Natural killer cell treated with Interleukin-12 subunit alpha and Interleukin-12 subunit beta and Interleukin-15 and Interleukin-18, amount 100 ng/mL, for 72 hours (primary cell): ENCODE measurements at places on chromosomes 7 and 10.

- no peak for DNase-seq
Observed at GRCh38 chr10:12605580-12606405, 256.4 kb downstream of the CAMK1D start.

DNA sequence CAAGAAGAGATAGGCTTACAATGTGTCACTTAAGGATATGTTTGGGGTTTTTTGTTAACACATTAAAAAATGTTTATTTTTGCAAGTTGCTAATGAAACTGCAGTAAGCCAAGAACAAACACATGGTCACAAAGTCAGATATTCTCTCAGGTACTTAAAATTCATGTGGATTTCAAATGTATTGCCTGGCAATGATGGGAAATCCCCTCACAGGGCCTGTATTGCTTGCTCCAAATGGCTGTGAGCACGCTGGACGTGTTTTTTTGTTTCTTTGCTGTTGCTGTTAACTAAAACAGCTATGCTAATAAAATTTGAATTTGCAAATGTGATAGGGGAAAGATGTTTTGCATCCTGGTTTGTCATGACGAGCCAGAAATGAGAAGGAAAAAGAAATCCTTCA, 3.8 kb upstream of the CELF2 start:
- no peak for DNase-seq

DNA sequence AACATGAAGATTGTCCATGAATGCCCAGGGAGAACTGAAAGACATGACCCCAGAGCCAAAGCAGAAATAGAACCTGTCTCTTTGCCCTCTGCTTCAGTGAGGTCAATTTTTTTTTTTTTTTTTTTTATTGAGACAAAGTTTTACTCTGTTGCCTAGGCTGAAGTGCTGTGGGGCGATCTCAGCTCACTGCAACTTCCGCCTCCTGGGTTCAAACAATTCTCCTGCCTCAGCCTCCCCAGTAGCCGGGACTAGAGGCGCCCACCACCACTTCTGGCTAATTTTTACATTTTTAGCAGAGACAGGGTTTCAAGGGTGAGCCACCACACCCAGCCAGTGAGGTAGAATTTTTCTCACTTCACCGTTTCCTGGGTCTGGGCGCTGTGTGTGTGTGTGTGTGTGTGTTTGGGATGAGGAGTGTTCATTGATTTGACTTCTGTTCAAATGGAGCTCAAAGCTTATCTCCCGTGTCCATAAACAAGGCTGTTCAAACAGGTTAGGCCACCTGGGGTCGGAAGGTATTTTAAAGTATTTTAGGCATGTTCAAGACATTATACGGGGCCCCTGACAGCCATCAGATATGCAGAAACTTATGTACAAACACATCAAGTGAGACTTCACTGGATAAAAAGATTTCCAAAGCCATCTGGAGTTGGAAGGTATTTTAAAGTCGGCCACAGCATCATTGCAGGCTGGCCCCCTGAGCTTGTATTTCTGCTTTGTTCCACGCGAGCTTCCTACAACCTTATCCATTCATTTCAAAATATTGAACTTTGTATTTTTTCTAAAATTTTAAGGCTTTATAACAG, 93.8 kb downstream of the MAP3K8 start:
- DNase-seq: no peak

DNA sequence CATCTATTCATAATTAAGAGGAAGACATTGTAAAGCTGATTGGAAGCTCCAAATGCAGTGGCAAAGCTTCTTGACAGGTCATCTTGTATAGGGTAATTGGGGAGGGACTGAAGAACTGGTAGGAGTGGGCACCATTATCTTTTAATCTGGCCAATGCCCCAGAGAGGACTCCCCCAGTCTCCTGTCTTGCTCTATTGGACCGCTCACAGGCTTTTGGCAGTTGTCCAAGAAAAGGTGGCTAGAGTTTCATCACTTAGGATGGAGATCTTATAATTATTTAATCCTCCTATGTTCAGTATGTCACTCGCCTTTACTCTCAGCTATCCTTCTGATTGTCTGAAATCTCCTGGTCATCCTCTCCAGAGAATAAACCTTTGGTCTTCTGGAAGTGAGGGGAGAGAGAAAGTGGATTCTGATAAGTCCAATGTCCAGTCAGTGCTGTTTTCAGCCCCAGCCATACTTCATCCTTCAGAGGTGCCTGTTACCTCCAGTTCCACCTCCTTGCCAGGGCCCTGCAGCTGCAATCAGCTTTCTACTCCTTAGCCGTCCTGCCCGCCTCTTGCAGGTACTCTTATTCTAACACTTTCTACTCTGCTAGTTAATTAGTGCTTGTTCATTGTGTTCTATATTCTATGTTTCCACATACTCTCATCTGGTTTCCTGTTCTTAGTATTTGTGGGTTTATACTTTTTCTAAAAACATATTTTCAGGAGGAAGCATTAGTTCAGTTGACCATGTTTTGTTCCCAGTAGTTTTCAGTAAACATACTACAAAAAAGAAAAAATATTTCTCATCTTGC, 241.6 kb downstream of the NSUN6 start:
- DNase-seq: no peak

GRCh38 chr10:93115661-93116383, 42.1 kb downstream of the CYP26A1 start:
- DNase-seq: no peak

DNA sequence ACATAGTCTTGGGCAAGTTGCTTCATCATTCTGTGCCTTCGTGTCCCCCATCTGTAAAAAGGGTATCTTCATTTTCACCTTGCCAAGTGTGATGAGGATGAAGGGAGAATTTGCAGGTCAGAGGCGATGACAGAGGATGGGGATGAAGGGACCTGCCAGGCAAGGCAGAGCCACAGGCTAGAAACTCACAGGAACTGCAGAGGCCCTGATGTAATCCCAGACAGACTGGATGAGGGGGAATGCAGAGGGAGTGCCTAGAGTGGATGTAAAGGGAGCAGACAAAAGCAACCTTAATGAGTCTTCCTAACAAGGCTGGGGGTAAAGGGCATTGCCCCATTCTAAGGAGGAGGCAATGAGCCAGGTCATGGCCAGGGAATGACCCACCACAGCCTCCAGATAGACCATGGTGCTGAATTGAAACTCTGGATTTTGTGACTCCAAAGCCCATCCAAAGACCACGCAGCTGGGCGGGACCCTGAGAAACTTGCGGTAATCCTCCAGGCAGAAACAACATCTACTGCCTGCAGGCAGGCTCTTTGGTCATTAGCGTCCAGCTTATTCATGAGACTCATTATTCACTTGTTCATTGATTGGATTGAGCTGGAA, 1.9 kb downstream of the ANTXRL start:
- DNase-seq: no peak
